ENCODE measurements at places on chromosomes 3 and 15.

GRCh38 chr15:51680321-51680720, 982 bp upstream of the SCG3 start:
- no peaks in the 10 kb centered on the region for H3K4me1 ChIP-seq
- no peak overlapping the region for H3K4me3 ChIP-seq
- no peak for DNase-seq

DNA sequence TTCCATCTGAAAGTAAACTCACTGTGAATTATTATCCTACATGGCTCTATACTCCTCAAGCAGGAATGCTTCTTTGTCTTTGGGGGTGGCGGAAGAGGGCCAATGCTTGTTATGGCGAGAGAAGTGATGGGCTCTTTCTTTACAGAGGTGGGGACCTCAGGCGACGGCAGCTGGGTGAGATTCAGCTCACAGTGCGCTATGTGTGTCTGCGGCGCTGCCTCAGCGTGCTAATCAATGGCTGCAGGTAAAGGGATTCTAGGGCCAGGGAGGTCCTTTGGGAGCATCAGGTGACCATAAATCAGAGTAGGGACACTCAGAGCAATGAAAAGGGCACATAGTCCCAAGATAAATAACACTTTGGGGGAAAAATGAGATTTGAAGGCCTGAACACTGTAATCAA, 39.0 kb downstream of the ESYT3 start:
- no peak overlapping the region for H3K4me3 ChIP-seq
- H3K4me1 ChIP-seq, result no peaks in the 10 kb centered on the region
- no peak overlapping the region for H3K27ac ChIP-seq
- no peaks in the 10 kb centered on the region for H3K36me3 ChIP-seq
- DNase-seq, result no peak
- peaks cover 2% of the 10 kb centered on the region for H3K27me3 ChIP-seq

DNA sequence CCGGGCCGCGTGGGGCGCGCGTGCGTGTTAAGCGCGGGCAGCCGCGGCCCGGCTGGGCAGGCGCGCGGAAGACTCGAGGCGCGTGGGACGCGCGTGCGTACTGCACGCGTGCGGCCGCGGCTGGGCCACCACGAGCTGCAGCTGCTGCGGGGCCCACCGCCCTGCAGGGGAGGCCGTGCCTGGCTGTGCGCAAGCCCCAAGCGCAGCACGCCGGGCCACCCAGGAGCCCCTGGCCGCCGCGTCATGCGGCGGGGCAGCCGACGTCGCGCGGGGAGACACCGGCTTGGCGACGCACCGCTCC, 590 bp upstream of the TRIM71 start:
- no peak overlapping the region for H3K27ac ChIP-seq
- H3K4me1 ChIP-seq, result no peaks in the 10 kb centered on the region
- DNase-seq, result no peak
- peaks cover 9% of the 10 kb centered on the region for H3K27me3 ChIP-seq

- no peak for DNase-seq
- H3K4me3 ChIP-seq, result no peak overlapping the region
- no peak overlapping the region for H3K27ac ChIP-seq
- no peaks in the 10 kb centered on the region for H3K4me1 ChIP-seq
Measured at GRCh38 chr3:179666436-179667035, 13.7 kb downstream of the USP13 start.

- no peaks in the 10 kb centered on the region for H3K27me3 ChIP-seq
- no peaks in the 10 kb centered on the region for H3K36me3 ChIP-seq
- no peak overlapping the region for H3K4me3 ChIP-seq
Measured at GRCh38 chr3:173703771-173704170, 306.2 kb downstream of the NLGN1 start.

- H3K4me3 ChIP-seq, result no peak overlapping the region
- no peaks in the 10 kb centered on the region for H3K4me1 ChIP-seq
- DNase-seq, result no peak
- peaks cover 28% of the 10 kb centered on the region for H3K36me3 ChIP-seq
Measured at GRCh38 chr3:108208831-108209230, 13.4 kb downstream of the IFT57 start.

GRCh38 chr3:192842138-192842537, 75.5 kb downstream of the MB21D2 start:
- no peak for DNase-seq
- no peaks in the 10 kb centered on the region for H3K36me3 ChIP-seq
- H3K4me1 ChIP-seq, result no peaks in the 10 kb centered on the region
- no peak overlapping the region for H3K27ac ChIP-seq

- no peaks in the 10 kb centered on the region for H3K27me3 ChIP-seq
- no peak overlapping the region for H3K27ac ChIP-seq
- H3K36me3 ChIP-seq, result peaks cover 3% of the 10 kb centered on the region
- no peaks in the 10 kb centered on the region for H3K4me1 ChIP-seq
Measured at GRCh38 chr3:193546129-193546528, 8.6 kb downstream of the ATP13A4 start.

DNA sequence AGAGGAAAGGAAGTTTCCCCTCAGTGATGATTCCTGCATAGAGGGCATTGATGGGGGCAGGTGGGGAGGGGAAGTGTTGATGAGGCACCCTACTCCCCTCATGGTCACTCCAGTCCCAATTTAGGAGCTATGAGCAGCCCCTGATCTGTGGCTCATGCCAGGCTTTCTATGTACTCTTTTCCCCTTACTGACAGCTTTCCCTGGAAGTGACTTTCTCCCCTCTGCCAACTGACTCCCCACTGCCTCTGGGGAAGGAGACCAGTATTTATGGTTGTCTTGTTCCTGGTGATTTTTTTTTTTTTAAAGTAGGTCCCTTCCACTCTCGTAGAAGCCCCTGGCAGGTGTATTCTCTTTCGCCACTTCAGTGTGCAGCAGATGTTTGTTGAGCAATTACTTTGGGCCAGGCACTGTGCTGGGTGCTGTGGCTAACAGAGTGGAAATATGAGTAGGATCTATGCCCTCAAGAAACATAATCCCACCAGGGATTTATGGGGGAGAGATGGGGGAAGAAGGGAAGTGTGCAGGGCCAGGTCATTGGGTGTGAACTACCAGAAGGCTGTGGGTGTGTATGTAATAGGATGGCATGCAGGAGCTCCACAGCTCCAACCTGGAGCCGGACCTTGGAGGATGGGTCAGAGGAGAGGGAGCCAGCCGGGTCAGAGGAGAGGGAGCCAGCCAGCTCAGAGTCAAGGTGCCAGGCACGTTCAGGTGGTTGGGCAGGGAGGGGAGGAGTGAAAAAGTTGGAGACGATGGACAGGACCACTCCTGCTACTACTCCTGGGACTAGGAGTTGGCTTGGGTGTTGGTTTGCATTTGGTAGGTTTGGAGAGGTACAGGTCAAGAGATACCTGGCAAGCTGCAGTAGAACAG, 3.5 kb downstream of the SMAD6 start:
- H3K4me1 ChIP-seq, result peaks cover 21% of the 10 kb centered on the region
- H3K4me3 ChIP-seq, result no peak overlapping the region
- H3K27me3 ChIP-seq, result peaks cover 7% of the 10 kb centered on the region

Data from immature natural killer cell (primary cell).